ENCODE measurements at places on chromosomes 3 and 15. TPM values are rescaled to one million over a fixed set of nuclear protein-coding genes. Genes with fewer than 3 reads are reported as not detected.

DNA sequence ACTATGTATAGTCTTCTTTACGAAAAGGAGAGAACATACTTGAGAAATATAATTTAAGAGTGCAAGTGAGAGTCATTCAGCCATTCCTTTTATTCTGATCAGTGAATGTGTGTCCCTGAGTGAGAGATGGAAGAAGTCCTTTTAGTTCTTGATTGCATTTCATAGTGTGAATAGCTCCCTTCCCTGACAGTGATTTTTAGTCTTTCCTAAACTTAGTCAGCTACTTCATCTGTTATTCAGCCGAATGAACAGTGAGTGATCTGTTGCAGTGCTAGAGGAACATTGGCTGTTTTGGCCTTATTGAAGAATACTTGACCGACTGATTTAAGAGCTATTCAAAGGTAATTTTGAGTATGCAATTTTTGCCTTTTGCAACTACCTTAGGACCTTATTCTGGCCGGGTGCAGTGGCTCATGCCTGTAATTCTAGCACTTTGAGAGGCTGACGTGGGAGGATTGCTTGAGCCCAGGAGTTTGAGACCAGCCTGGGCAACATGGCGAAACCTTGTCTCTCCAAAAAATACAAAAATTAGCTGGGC lies 45.5 kb downstream of the UBE2E2 start:
- DNase-seq: no peak

DNA sequence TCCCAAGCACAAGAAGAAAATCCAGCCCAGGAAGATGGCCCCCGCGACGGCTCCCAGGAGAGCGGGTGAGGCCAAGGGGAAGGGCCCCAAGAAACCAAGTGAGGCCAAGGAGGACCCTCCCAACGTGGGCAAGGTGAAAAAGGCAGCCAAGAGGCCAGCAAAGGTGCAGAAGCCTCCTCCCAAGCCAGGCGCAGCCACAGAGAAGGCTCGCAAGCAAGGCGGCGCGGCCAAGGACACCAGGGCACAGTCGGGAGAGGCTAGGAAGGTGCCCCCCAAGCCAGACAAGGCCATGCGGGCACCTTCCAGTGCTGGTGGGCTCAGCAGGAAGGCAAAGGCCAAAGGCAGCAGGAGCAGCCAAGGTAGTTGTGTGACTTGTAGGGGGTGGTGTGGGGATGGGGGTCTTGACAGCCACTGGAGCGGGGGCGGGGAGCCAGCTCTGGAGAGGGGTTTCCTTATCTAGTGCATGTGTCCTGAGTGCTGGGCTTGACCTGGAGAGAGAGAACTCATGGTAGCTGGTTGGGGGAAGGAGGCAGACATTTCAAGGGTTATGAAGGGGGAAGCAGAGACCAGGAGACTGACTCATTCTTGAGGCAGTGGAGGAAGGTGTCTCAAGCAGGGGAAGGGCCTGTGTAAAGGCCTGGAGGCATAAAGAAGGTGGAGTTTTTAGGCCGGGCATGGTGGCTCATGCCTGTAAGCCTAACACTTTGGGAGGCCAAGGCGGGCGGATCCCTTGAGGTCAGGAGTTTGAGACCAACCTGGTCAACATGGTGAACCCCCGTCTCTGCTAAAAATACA lies 6.2 kb downstream of the H1-8 start:
- DNase-seq: no peak

DNA sequence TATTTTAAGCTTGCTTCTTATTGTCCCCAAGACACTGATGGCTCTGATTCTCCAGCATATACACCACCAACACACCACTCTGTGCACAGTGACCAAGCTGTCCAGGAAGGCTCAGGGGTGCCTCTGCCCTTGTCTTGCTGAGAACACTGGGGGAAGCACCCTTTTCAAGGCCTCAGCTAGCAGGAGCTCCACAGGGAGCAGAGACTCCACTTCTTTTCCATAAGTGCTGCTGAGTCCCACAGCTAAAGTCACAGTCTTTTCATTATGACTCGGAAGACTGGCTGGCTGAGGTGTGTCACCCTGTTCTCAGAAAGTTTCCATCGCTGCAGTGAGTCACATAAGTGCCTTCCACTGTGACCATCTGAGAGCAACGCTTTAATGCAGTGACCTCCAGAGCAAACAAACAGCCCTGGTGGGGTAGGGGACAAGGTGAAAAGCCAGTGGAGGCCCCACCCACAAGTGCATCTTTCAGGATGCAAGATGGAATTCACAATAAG lies 226.9 kb upstream of the CHRNA7 start:
- DNase-seq: no peak

DNA sequence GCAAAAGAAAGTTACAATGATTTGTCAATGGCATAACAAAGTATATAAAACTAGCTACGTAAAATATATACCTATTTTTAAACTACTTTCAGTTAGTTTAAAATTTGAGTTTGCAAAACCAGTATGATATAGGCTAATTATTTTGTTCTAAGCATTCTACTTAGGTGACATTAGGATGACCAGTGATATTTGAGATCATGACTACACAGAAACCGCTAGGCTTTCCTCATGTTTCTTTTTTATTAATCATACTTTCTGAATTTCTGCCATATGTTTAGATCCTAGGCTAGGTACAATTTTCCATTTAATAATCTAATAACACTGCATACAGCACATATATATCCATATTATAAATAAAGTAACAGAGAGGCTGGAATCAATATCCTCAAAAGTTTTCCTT lies 52.4 kb upstream of the XRN1 start:
- DNase-seq: no peak

DNA sequence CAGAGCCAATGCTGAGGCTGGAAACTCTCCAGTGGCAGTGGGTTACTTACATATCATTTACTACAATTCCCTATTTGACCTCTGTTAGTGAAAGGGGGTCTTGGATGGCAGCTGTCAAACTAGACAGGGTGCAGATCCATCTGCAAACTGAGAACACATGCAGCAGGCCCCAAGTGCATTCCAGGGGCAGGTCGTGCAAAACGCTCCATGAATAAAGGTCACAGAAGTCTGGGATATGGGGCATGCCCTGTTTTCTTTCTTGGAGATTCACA lies 25.0 kb upstream of the RAD18 start:
- no peak for DNase-seq

TNNC1 gene
- 17.9 TPM for total RNA-seq
